ENCODE measurements at places on chromosomes 7 and 10.
A peak's percentile ranks its signal among the peaks of the same experiment; 100 is the strongest.

DNA sequence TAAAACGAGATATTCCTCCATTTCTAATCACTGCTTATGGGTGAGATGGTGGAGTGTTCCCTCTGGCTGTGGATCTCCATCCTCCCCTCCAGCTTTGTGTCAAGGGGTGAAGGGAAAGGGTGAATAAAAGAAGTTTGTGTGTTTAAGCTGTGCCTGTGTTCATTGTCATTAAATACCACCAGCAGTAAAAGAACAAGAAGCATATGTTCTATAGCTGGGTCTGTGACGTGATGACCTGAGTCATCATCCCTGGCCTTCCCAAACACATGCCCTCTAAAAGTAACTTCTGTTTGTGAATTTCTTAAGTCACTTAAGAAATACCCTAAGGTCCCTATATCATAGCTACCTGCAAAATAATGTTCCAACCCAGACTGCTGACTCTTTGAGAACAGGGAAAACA is 104.9 kb downstream of the PPP1R17 start:
- DNase-seq = no peak

GRCh38 chr10:101597091-101597900 is 9.2 kb downstream of the DPCD start:
- DNase-seq = no peak

- no peak for DNase-seq
Measured at GRCh38 chr10:19168584-19168983, 120.0 kb downstream of the MALRD1 start.

- no peak for DNase-seq
Measured at GRCh38 chr7:155460926-155461613, 3.1 kb downstream of the EN2 start.

DNA sequence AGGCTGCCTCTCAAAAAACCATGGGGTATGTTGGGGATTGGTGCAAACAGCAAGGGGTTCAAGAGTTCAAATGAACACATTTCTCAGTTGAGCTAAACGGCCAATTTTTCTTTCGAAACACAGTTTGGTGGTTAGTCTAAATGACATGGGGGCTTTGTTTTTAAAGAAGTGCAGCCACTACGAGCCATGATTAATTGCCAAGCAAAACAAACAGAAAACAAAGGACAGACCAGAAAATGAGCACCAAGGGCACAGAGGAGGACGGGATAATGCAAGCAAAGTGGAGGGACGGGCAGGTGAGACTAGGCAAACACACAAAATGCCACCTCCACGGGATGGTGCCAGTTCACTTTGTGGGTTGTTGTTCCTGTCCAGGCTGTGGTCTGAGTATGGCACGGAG is 64.5 kb upstream of the PDLIM1 start:
- DNase-seq = no peak

GRCh38 chr10:42951486-42952251 is 125.2 kb upstream of the RET start:
- no peak for DNase-seq

- DNase-seq = no peak
Measured at GRCh38 chr10:123146013-123146893, 1.7 kb upstream of the HMX2 start.

- peak; percentile 42 for DNase-seq
Measured at GRCh38 chr7:2566890-2567678, 8.3 kb downstream of the IQCE start.

DNA sequence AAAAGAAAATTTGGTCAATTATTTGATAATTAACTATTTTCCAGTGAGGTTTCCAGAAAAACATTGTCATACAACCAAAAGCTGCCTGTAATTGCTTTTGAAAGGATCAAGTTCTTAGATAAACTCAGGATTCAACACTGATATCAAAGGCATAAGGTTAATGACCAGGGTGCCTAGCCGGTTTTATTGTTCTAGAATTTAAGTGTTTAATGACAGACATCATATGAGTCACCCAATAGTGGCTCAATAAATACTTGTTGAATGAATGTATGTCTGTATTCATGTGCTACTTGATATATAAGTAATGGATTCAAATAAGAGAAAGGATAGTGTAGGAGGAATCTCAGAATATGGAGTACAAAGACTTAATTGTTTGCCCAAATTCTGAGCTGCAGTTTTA is 196.1 kb upstream of the LRGUK start:
- DNase-seq = no peak

DNA sequence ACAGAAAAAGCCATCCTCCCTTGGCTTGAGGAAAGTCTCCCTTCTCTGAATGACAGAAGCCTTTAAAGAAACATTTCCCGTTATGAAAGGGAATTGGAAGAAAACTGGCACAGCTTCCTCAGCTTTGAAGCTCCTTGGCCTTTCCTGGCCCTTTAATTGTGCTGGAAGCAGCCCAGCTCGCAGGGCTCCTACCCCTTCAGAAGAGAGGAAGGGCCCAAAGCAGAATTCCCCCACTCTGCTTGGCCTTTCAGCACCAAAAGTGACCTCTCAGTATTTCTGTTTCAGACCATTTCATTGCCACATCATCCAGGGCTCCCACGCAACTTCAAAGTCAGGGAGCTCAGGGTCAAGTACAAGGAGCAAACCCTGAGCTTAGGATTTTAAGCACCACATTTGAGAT is 4.2 kb downstream of the AFAP1L2 start:
- DNase-seq = no peak

DNA sequence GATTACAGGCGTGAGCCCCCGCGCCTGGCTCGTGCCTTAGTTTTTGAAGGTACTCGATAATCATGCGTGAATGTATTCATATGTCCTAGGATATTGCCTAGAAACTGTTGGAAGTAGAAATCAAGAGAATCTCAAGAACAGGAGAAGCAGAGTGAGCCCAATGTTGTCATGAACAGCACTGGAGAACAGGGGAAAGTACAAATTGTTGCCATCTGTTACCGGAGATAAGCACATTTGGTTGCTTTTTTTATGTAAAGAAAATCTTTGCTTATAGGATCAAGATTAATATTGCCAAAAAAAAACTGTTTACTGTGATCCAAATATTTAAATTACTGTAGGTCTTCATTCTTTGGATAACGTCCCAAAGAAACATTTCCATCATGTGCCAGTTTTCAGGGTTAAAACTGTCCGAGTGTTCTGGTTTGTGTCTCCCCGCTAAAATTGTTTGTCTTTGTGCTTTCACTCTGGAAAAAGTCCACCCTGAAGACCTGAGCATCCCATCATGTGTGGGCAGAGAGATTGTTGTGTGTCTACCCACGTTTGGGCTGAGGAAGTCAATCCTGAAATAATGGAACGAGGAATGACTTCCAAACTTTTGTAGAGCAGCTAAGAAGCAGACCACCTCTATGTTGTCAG is 95.7 kb upstream of the CELF2 start:
- no peak for DNase-seq

- DNase-seq = no peak
Measured at GRCh38 chr10:37957841-37958240, 18.6 kb downstream of the ZNF25 start.

GRCh38 chr10:63883861-63884260 is 362.7 kb downstream of the REEP3 start:
- DNase-seq = no peak

DNA sequence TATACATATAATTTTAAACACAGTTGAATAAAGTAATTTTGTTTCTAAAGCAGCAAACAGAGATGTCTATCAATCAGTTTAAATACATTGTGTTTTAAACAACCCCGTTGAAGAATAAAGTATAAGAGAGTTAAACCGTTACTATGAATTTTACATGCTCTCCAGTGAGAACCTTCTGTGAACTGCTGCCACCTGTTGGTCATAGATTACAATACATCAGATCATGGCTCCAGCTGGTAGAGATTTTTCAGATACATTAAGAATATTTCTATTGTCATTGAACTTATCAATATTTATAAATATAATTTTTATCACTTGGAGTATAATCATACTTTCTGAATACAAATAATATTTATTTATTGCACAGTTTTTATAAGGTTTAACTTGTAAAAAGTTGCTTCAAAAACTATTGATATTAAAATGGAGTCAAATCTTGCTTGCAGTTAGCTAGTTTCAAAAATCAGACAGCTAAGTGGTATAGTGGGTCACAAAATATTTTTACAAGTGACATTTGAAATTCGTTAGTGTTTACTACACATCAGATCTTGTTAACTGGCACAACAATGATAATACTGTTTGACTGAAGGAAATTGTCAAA is 561.2 kb upstream of the PHF14 start:
- DNase-seq = peak; percentile 47

GRCh38 chr7:38280707-38281106 is 7.3 kb upstream of the TARP start:
- no peak for DNase-seq

GRCh38 chr10:116104210-116104932 is 168.6 kb downstream of the GFRA1 start:
- no peak for DNase-seq

DNA sequence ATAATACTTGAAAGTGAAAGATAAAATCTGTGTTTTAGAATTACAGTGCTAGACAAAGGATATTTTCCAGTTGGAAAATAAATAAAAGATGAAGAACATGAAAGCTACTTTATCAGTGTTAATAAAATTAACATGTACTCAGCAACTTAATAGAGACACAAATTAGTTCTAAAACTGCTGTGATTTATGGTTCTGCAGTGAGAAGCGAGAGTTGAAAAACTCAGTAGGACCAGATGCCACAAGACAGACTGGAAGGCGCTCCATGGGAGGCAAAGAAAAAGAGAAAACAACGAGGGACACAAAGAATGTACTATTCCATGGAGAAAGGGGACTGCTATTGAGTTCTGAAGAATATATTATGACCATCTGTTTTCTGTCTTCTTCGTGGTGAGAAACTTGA is 590.4 kb downstream of the PHTF2 start:
- DNase-seq = no peak

DNA sequence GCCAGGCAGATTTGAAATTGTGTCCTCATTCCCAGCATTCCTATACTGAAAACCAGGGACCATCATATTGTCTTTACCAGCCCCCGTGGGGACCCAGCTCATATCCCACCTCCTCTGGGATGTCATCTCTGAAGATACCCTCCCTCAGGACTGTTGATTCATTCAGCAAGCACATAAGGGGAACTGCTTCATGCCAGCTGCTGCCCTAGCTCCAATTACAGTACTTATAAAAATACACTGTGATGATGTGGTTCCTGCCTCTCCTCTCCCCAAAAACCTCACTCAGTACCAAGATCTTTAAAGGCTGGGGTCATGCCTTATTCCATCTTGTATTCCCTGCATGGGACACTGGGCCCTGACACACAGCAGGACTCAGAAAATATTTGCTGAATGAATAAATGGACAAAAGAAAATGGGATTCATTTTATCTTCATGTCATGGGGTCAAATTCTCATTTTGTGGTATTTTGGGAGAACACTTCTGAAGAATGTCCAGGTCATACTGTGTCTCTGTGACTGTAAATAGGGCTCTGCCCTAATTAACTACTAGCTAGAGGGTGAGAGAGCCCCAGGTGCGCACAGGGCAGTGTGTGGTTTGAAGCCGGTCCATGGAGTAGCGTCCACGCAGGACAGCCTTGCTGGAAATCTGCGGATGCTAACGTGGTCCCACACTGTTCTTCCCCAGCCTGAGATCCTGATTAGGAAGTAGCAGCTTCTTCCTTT is 29.0 kb upstream of the DAGLB start:
- DNase-seq = peak; percentile 14

- DNase-seq = no peak
Measured at GRCh38 chr7:114932991-114933390, 11.1 kb downstream of the MDFIC start.

- DNase-seq = no peak
Measured at GRCh38 chr7:70063927-70064326, 465.7 kb downstream of the AUTS2 start.

GRCh38 chr7:107830420-107830819 is 27.4 kb upstream of the SLC26A3 start:
- no peak for DNase-seq

DNA sequence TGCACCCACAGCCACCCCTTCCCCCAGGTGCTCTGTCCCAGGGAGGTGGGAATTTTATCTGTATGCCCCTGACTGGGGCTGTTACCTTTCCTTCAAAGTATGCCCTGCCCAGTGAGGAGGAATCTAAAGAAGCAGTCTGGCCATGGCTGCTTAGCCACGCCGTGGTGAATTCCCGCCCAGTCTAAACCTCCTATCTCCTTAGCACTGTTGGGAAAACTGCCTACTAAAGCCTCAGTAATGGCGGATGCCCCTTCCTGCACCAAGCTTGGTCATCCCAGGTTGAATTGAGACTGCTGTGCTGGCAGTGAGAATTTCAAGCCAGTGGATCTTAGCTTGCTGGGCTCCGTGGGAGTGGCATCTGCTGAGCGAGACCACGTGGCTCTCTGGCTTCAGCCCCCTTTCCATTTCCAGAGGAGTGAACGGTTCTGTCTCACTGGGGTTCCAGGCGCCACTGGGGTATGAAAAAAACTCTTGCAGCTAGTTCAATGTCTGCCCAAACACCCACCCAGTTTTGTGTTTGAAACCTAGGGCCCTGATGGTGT is 87.2 kb downstream of the ABCC2 start:
- DNase-seq = no peak

- no peak for DNase-seq
Measured at GRCh38 chr10:122229666-122230065, 41.4 kb upstream of the BTBD16 start.

GRCh38 chr10:47047127-47047504 is 135.9 kb downstream of the PTPN20 start:
- no peak for DNase-seq

DNA sequence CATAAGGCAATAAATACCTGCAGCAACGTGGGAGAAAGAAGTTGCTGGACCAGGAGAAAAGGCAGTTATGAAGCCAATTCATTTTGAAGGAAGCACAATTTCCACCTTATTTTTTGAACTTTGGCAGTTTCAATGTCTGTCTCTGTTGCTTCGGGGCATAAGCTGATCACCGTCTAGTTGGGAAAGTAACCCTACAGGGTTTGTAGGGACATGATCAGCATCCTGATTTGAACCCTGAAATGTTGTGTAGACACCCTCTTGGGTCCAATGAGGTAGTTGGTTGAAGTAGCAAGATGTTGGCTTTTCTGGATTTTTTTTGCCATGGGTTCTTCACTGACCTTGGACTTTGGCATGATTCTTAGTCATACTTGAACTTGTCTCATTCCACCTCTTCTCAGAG is 13.0 kb downstream of the DUSP5 start:
- no peak for DNase-seq

Measured in OCI-LY7 (cell line).